ENCODE measurements at places on chromosomes 3 and 15.

DNA sequence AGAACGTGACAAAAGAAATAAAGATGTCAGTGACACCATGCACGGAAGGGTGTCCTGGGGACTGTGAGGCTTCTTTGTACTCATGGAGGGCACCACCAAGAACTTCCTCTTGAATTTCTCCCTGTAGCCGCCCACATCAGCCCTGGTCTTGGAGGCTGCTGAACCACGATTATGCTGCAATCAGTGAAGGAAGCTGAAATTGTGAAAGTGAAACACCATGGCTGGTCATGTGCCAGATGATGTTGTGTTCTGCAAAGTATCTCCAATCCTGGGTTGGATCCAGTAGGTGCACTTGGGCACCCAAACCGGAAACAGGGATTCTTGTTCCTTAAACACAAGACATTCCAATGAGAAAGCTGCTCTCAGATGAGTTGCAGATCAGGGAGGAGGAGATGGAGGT lies 104.4 kb upstream of the GOLGA6L6 start:
- no peak for DNase-seq

GRCh38 chr3:24401090-24401810 lies 93.4 kb downstream of the THRB start:
- no peak for DNase-seq

GRCh38 chr3:132279030-132279429 lies 38.2 kb upstream of the ACP3 start:
- no peak for DNase-seq

DNA sequence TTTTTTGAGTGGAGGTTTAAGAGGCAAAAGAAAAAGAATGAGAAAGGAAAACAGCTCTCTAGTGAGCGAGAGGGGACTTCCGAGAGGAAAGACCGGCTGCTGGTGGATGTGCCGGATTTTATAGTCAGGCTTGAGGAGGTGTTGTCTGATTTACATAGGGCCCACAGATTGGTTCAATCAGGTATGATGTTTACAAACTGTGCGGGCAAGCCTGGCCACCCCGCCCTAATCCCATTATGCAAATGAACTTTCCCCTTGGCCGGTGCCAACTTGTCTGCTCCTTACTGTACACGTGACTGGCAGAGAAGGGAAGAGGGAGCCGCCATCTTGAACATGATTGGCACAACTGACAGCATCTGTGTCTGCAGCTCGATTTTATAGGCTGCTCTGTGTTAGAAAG lies 44.7 kb downstream of the FAM43A start:
- no peak for DNase-seq

GRCh38 chr3:111802700-111803099 lies 56.4 kb upstream of the PHLDB2 start:
- no peak for DNase-seq

DNA sequence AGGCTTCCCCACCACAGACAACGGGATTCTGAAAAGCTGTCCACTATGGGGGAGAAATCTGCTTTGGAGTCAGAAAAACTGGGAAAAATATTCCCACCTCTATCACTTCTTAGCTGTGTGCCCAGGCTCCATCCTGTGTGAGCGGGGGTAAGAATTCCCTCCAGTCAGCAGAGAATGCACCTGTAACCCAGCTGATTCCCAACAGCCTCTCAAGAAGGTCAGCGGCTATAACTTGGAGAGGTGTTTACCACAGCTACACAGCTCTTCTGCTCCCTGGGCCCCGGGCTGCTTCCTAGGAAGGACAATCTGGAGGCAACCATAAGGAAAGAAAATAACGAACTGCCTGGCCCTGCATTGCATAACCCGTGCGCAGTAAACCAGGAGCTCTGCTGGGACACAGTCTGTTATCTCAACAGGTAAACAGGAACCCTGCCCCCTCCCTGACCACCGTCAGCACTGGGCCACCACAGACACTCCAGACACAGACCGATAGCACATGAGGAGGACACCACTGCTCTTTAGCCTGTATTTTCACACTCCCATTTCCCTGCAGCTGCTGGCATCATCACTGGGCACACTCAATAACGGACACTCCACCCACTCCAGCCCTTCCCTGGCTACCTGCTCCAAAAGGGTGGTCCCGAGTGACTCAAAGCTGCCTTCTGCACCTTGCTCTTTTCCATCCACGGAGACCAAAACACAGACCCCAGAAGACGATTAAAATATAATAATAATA lies 2.1 kb downstream of the RAB43 start:
- DNase-seq = no peak

DNA sequence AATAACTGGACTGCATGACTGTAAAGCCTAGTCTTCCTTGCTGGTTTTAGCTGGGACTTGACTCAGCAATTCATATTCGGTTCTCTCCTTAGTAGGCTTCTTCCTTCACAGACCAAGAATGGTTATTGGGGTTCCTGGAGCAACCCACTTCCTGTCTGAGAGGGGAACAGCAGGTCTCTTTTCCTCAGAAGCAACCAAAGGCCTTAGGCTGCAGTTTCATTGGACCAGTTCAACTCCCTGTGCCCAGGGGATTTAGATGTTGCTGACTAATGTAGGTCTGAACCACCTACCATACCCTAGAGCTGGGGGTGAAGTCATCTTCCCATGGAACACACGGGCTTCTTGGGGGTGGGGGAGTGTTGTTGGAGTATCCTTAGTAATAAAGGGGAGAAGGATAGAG lies 84.0 kb upstream of the SKOR1 start:
- DNase-seq = no peak

- DNase-seq = no peak
Observed at GRCh38 chr3:100852840-100853239, 140.4 kb downstream of the ABI3BP start.

DNA sequence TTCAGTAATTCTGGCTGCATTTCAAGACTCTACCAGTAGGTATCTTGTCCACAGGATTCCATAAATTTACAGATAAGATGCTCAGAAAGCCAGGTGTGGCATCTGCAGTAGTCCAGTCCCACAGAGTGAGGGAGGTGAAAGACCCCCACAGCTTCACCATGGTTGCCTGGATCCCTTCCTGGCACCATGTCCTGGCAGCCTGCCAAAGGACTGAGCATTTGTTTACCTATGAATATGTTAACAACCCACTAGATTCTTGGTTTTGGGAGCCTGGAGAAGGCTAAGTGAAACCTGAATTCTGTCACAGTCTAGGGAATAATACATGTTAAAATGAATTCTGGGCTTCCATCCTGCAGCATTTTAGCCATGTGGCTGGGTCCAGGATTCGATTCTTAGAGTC lies 14.9 kb downstream of the CHST2 start:
- DNase-seq = no peak

All from HTR-8/SVneo (cell line).